ENCODE measurements at places on chromosomes 12 and 14. TPM values are rescaled to one million over a fixed set of nuclear protein-coding genes. Genes with fewer than 3 reads are reported as not detected.
A peak's percentile ranks its signal among the peaks of the same experiment; 100 is the strongest.

DNA sequence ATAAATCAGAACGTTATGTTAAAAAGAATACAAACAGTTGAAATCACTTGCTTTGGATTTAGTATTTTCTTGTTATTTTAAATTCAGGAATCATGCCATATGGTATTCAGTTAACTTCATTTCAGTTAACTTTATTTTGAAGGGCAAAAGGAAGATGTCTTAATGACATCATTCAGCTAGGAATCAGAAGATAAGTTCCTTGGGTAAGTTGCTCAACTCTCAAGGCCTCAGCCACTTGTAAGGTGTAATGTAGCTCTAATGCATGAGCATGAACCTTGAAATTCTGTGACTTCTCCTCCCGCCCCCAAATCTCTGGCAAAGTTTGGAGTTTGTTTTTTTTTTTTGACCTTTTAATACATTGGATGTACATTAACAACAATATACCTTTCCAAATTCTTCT is 42.6 kb downstream of the FRS2 start:
- no peak for DNase-seq

DNA sequence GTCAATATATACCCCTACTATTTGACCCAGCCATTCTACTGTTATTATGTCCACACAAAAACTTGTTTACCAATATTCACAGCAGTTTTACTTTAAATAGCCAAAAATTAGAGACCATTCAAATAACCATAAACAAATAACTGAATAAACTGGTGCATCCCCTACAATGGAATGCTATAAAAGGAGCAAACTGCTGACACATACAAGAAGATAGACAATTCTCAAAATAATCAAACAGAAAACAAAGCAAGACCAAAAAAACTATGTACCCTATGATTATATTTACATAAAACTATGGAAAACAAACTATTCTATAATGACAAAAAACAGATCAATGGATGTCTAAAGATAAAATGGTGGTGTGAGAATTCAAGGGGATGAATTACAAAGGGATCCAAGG is 54.4 kb downstream of the RALGAPA1 start:
- no peak for DNase-seq

- DNase-seq = no peak
Observed at GRCh38 chr12:65956056-65956738, 131.9 kb downstream of the HMGA2 start.

DNA sequence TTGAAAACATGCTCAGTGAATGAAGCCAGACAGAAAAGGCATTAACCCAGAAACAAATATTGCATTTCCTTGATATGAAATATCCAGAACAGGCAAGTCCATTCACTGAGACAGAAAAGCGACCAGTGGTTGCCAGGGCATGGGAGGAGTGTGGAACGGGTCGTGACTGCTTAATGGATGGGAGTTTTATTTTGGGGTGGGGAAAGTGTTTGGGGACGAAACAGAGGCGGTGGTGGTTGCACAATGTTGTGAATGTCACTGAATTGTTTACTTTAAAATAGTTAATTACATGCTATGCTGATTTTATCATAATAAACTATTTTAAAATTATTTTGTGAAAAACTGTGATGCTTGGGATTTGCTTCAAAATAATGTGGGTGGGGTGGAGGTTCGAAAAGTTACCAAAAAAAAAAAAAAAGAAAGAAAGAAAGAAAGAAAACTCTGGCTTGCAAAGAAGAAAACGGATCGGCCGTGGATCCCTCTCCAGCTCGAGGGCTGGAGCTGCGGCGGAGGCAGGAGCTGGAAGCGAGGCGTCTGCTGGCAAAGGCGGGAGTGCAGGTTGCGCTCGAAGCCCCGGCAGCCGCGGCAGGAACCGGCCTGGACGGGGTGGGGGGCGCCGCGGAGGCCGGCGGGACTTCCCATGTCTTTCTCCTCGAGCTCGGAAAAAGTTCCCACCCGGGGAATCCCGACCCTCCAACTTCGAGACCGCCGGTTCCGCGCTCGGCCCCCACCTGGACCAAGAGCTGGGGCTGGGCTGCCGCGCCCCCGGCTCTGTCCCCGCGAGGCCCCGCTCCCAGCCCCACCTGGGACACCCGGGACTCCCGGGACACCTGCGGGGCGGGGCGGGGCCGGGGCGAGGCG is 524 bp upstream of the P2RX2 start:
- no peak for DNase-seq

GRCh38 chr14:23346693-23347405 is 5.8 kb downstream of the SLC22A17 start:
- DNase-seq = no peak

- no peak for DNase-seq
Observed at GRCh38 chr14:87386524-87386923, 606.5 kb downstream of the GALC start.

GRCh38 chr12:22733756-22734155 is 108.8 kb downstream of the ETNK1 start:
- DNase-seq = no peak

- no peak for DNase-seq
Observed at GRCh38 chr14:51676549-51676948, 24.8 kb downstream of the FRMD6 start.

DNA sequence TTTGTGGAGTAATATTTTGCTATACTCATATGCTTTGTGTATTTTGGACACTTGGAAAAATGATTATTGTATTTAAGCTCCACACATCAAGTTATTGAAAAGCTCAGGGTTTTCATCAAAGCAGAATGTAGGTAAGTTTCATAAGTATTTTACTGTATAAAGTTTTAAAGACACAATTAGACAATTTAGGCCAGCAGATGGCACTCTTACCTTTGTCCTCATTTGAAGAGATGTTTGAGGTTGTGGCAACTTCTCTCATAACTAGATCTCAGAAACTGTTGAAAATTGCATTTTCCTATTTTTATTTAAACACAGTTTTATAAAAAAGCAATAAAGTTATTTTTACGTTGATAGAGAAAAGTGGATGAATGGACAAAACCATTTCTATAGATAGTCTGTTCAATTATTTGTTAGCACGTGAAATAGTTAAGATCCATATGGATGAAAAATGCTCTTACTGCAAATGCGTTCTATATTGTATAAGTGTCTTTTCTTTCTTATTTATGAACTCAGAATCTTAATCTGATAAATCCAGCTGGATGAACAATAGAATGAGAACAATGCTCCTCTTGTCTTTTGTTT is 300.0 kb downstream of the AEBP2 start:
- DNase-seq = peak; percentile 80

DNA sequence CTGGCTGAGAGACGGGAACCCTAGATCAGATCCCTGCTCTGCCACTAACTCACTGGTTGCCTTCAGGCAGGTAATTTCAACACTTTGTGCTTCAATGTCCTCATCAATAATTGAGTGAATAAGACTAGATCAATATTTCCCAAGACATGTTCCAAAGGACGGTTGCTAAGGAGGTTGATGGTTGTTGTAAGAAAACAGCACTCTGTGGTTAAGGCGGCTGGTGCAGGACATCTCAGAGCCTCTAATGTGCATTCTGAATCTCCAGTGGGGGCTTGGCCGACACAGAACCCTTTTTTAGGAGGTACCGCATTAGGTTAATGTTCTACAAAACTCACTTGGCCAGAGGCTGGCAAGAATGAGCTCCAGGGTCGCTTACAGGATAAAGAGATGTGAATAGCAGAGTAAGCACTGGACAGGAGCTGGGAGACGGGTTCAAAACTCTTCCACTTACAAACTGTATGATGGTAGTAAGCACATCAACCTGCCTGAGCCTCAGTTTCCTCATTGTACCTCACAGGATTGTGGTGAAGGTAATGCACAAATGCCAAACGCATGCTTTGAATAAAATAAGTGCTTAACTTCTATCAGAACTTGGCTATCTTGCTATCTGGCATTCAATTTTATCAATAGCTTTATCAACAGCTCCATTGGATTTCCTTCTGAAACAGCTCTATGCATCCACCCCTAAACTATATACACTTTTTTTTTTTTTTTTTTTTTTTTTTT is 136.9 kb upstream of the PARP11 start:
- no peak for DNase-seq

- peak; percentile 28 for DNase-seq
Observed at GRCh38 chr14:35821564-35822411, 4.3 kb upstream of the BRMS1L start.

DNA sequence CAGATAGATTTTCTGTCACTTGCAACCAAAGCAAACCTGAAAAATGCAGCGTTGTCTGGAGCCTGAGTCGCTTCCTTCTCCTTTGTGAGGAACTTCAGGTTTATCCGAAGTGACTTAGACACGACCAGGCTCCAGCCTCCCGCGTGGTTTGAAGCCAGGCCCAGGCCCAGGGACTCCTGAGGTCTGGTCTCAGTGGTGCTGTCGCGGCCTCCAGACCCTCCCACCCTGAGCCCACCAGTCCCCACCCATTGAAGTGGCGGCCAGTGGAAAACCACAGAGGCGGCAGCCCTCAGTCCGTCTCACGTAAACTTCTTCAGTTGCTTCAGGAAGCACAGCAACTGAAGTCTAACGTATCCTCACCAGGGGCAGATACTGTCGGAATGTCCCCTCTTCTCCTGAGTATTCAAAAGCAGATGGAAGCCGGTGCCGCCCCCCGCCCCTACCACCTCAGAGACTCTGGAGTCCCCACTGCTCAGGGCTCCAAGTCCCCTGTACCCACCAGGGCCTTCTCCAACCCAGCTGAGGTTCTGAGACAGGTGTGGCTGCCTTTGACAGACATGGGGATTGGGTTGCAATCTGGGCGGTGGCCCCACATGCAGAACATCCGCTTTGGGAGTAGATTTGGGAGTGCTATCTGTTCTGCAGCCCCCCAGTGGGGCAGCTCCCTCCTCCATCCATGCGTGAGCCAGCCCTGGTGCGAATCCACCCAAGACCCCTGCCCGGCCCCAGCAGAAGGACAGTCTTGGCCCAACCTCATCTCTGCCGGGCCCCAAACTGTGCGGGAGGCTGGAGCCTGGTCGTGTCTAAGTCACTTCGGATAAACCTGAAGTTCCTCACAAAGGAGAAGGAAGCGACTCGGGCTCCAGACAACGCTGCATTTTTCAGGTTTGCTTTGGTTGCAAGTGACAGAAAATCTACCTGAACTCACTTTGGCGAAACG is 26.6 kb upstream of the GALNT9 start:
- DNase-seq = no peak

GRCh38 chr12:3090240-3091037 is 13.3 kb downstream of the TSPAN9 start:
- no peak for DNase-seq

GRCh38 chr12:41302979-41303403 is 114.9 kb downstream of the PDZRN4 start:
- DNase-seq = no peak

GRCh38 chr14:105075379-105076295 is 10.4 kb upstream of the GPR132 start:
- no peak for DNase-seq

DNA sequence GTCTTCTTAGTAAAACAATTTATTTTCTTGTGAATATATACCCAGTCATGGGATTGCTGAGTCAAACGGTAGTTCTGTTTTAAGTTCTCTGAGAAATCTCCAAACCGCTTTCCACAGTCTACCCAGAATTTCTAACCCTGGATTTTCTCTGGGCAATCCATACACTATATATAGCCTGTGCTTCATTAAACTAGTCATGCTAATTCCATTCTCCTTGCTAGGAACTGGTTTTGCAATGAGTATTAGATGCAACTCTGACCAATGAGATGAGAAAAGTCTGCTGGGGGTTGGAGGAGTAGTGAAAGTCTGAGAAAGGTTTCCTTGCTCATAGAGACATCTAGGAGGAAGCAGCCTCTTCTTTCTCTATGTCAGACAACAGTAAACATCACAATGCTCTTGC is 196.1 kb upstream of the CDKN3 start:
- DNase-seq = no peak

DNA sequence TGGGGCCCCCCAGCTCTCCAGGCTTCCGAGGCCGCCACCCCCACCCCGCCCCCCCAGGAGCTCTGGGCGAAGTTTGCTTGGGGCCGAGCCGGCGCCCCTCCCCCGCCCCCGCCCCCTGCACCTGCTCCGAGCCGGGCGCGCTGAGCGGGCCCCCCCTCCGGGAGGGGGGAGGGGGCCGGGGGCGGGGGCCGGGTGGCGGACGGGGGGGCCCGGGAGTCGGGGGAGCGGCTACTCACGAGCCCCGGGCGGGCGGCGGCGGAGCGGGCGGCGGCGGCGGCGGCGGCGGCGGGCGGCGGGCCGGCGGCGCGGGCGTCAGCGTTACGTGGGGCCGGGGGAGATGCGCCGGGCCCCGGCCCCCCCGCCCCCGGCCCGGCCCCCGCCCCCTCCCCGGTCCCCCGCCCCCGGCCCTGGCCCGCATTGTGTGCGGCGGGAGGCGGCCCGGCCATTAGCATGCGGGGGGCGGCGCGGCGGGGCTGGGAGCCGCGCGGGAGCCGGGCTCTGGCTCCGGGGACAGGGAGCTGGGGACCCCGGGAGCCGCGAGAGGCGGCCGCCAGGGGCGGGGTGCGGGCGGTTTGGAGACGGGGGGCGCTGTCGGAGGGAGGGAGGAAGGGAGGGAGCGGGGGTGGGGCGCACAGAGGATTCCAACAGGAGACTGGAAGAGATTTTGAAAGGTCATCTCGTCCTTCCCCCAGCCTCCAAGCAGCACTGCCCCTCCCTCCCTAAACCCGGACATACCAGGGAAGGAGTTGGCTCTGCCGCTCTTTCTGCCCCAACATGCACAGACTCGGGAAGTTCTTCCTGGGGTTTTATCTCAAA is at the start of gene ZNF219:
Gene ZNF219 (minus strand): TSS at position 580 of the 816 bp plus-strand sequence. CDS start 5,064 bp downstream, outside the sequence.
- DNase-seq = peak; percentile 45

DNA sequence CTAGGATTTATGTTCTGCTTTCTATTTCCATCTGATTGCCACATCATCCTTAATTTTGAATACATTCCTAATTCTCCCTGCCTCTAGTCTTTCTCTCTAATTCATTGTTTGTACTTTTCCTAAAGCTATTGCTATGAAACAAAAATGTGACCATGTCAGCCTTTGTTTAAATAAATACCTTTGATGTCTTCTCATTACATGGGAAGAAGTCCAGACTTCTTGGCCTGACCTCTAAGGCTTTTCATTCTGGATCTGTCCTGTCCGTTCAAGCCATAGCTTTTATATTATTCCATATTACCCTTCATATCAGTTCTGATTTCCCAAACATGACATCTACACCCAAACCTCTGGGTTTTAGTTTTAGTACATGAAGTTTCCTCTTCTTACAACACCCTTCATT is 91.4 kb downstream of the CDK17 start:
- no peak for DNase-seq

GRCh38 chr14:59483363-59483762 is 845 bp downstream of the L3HYPDH start:
- DNase-seq = peak; percentile 49

- DNase-seq = no peak
Observed at GRCh38 chr12:51522696-51523095, 68.3 kb upstream of the SCN8A start.

AMN gene
- 0.20 TPM for total RNA-seq

NRXN3 gene
- total RNA-seq = 7.0 TPM

RASSF9 gene
- 0.07 TPM for total RNA-seq

MSRB3 gene
- total RNA-seq = 16.2 TPM

HIF1A gene
- 201 TPM for total RNA-seq

LTB4R gene
- 11.1 TPM for total RNA-seq

TSPAN19 gene
- 0.10 TPM for total RNA-seq

PSMA6 gene
- total RNA-seq = 369 TPM

ESRRB gene
- total RNA-seq = not detected

IPO8 gene
- total RNA-seq = 12.5 TPM

Measured in NCI-H460 (cell line).